Muscle of leg (tissue), 16 donors: ENCODE measurements at places on chromosomes 7 and 10. TPM values are rescaled to one million over a fixed set of nuclear protein-coding genes. Genes with fewer than 3 reads are reported as not detected.

DNA sequence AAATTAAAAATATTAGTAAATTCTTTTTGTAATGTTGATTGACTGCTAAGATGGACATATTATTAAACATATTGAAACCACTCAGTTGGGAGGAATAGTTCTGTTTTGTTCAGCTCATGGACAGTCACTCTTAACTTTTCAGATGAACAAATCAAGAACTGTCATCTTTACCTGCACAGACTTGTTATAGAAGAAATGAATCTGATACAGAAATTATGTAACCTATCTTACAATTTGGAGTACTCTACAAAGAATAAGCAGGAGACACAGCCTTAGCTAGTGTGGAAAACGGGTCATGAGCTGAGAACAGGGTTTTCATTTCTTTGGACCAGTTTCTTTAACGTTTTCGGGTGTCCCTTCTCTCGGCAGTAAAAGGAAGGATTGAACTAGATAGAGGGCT, 1.2 kb upstream of the ANLN start:
- no peak overlapping the region for H3K27ac ChIP-seq
- no peak for DNase-seq

DNA sequence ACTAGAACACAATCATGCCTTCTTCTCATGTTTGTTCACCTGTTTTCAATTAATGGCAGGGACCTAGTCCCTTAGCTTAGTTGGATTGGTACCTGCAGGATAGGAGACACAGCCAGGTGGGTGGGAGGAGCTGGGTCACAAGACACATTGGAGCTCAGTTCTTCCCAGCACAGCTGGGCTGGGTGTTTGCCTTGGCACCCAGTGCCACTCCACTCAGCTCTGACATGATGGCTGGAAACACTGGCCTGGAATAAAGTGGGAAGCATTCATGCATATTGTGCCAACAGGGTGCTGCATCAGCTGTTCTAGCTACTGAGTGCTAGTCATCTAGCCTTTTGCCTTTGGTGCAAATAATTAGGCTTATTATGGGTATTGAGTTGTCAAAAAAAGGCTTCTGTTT, 226.1 kb downstream of the PTEN start:
- H3K4me3 ChIP-seq = no peak overlapping the region
- no peak overlapping the region for H3K27ac ChIP-seq
- H3K36me3 ChIP-seq = no peaks in the 10 kb centered on the region
- no peaks in the 10 kb centered on the region for H3K4me1 ChIP-seq
- H3K27me3 ChIP-seq = peaks cover 2% of the 10 kb centered on the region

DNA sequence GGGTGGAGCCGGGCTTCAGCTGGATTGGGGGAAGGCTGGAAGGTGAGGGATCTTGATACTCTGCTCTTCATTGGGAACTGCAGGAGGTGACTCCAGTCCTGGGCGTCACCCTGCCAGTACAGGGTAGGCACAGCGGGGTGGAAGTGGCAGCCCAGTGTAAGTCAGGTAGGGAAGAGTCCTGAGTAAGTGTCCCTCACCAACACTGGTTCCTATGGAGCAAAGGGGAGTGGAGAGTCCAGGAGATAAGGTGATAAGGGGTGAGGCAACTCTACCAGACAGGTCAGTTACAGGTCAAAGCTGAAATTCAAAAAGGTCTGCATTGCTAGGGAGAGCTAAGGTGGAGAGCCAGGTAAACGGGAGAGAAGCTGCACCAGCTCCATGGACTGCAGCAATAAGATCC, 145.6 kb upstream of the NFE2L3 start:
- no peaks in the 10 kb centered on the region for H3K27me3 ChIP-seq
- no peak for DNase-seq
- no peaks in the 10 kb centered on the region for H3K4me1 ChIP-seq
- no peak overlapping the region for H3K4me3 ChIP-seq

- H3K4me1 ChIP-seq = peaks cover 6% of the 10 kb centered on the region
- H3K4me3 ChIP-seq = no peak overlapping the region
- DNase-seq = no peak
Observed at GRCh38 chr10:132858121-132859081, 72.5 kb upstream of the NKX6-2 start.

- no peaks in the 10 kb centered on the region for H3K4me1 ChIP-seq
- no peak overlapping the region for H3K27ac ChIP-seq
- H3K27me3 ChIP-seq = no peaks in the 10 kb centered on the region
- no peak overlapping the region for H3K4me3 ChIP-seq
Observed at GRCh38 chr7:23864973-23865372, 155.0 kb downstream of the STK31 start.

- H3K4me3 ChIP-seq = no peak overlapping the region
- H3K27ac ChIP-seq = peak overlapping the region; percentile 40
- peaks cover 27% of the 10 kb centered on the region for H3K4me1 ChIP-seq
- H3K27me3 ChIP-seq = no peaks in the 10 kb centered on the region
- peaks cover 92% of the 10 kb centered on the region for H3K36me3 ChIP-seq
Observed at GRCh38 chr7:149728491-149729375, 44.7 kb downstream of the ZNF467 start.

DNA sequence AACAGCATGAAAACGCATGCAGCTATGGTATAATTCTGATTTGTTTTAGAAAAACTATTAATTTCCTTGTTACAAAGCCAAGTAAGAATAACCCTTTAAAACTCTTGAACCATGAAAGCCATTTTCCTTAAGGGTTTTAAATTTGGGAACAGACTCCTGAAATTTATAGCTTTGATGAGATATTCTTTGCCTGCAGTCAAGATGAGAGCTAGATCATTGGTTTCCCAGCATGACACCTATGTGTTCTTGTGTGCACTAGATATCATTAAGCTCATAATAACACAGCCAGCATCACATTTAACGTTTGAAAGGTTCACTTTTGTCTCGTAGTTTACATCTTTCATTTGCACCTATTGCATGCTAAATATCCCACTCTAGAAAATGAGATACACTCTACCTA, 202.2 kb downstream of the PHF14 start:
- no peak for DNase-seq
- no peaks in the 10 kb centered on the region for H3K4me1 ChIP-seq
- H3K4me3 ChIP-seq = no peak overlapping the region
- no peaks in the 10 kb centered on the region for H3K27me3 ChIP-seq
- H3K36me3 ChIP-seq = no peaks in the 10 kb centered on the region

GRCh38 chr7:6536262-6537260, 14.7 kb downstream of the GRID2IP start:
- peak overlapping the region; percentile 27 for H3K4me3 ChIP-seq
- H3K36me3 ChIP-seq = no peaks in the 10 kb centered on the region
- peak; percentile 51 for DNase-seq
- no peak overlapping the region for H3K27ac ChIP-seq

GRCh38 chr7:30020535-30020934, 6.0 kb downstream of the FKBP14 start:
- H3K4me3 ChIP-seq = no peak overlapping the region
- no peaks in the 10 kb centered on the region for H3K27me3 ChIP-seq
- H3K4me1 ChIP-seq = peaks cover 3% of the 10 kb centered on the region
- no peak for DNase-seq

DNA sequence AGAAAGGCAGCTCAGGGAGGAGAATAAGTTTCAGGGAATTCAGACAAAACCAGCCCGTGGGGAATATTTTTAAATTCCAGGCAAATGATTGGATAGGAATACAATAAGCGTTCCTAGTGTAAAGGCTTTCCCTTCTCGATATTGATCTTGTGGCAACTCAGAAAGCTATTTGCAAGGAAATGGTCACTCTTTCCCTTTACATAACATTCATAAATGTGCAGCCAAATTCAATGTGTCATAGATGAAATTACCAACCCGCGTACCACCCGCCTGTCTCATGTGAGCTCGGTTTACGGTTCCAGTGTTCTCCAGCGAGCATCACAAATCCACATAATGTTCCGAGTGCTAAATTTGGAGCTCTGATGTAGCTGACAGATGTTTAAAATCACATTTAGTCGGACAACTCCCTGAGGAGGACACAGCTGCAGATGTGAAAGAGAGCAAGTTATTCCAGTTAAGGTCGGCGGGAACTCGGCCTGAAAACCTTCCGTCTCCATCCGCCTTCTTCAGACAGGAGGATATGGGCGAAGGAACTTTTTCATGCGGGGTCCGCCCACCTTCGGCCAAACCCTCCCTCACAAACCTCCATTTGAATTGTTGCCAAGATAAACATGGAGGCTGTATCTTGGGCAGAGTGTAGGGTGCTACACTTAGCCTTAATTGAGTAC, 327.0 kb downstream of the RNLS start:
- H3K4me3 ChIP-seq = peak overlapping the region; percentile 6
- peak overlapping the region; percentile 79 for H3K27ac ChIP-seq
- peaks cover 34% of the 10 kb centered on the region for H3K4me1 ChIP-seq
- H3K27me3 ChIP-seq = no peaks in the 10 kb centered on the region
- DNase-seq = peak; percentile 98

DNA sequence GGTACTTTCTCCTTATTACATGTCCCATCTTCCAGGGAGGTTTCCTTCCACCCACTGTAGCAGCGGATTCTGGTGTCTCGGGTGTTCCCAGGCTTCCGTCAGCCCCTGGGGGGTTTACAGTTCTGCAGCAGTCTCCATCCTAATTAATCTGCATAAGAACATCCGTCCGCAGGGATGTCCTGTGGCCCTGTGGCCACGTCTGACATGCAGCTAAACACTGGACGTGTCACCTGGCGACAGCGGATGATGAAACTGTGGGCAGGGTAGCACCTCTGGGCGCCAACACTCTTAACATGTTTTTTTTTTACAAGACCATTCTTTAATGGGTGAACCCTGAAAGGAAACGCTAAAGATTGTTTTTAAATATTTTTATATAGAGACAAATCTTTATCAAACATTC, 58.2 kb downstream of the DIP2C start:
- H3K27me3 ChIP-seq = no peaks in the 10 kb centered on the region
- no peak overlapping the region for H3K27ac ChIP-seq
- H3K4me3 ChIP-seq = no peak overlapping the region

DNA sequence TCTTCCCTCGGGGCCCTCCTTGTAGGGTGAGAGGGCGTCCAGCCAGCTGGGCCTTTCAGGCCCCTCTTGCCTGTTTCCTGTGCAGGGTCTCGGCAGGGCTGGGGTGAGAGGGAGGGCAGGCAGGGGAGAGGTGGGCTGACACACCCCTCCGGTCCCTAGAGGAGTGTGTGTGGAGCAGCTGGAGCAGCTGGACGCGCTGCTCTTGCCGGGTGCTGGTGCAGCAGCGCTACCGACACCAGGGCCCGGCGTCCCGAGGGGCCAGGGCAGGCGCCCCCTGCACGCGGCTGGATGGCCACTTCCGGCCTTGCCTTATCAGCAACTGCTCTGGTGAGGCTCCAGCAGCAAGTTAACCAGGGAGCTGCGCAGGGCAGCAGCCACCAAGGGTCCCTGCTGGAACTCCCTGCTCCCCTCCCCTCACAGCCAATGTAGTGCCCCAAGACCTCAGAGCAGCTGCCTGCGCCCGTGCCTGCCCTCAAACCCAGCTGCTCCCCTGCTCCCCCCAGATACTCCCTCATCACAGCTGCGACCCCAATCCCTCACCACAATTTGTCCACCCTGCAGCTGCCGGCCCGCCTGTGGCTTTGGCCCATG, 15.7 kb upstream of the ZNF862 start:
- DNase-seq = peak; percentile 56
- no peaks in the 10 kb centered on the region for H3K27me3 ChIP-seq
- H3K4me3 ChIP-seq = no peak overlapping the region
- peak overlapping the region; percentile 3 for H3K27ac ChIP-seq

GRCh38 chr10:92238586-92239098, 52.2 kb downstream of the CPEB3 start:
- peaks cover 5% of the 10 kb centered on the region for H3K27me3 ChIP-seq
- peaks cover 11% of the 10 kb centered on the region for H3K4me1 ChIP-seq
- peak overlapping the region; percentile 82 for H3K4me3 ChIP-seq
- H3K36me3 ChIP-seq = no peaks in the 10 kb centered on the region

DNA sequence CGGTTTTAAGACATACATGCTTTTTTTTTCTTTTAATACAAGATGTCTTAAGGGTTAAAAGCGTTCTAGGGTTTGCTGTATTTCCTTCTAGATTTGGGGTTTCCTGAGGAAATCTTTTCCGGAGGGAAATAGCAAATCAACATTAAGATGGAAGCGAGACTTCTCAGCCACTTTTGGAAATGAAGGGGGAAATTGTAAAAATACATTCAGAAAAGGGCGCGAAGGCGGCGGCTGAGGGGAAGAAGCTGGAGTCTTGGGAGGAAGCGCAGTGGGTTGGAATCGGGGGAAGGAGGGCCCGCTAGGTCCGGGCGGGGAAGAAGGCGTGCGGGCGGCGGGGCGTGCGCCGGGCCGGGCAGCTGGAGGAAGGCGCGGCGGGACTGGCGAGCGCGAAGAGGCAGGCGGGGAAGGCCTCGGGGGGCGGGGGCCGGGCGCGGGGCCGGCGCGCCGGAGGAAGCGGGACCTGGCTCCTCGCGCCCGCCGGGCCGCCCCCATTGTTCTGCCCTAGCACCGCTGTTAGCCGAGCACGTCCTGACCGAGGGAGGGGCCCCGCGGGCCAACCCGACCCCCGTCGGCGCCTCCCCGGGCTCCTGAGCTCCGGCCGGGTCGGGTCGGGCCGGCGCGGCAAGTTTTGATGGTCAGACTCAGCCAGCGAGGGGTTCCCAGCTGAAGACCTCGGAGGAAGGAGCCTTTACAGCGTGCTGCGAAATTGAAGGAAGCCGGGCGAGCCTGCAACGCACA, 1.5 kb upstream of the SKIDA1 start:
- H3K27ac ChIP-seq = peak overlapping the region; percentile 100
- no peaks in the 10 kb centered on the region for H3K27me3 ChIP-seq
- H3K4me1 ChIP-seq = peaks cover 11% of the 10 kb centered on the region
- peak; percentile 88 for DNase-seq
- H3K4me3 ChIP-seq = peak overlapping the region; percentile 55
- no peaks in the 10 kb centered on the region for H3K36me3 ChIP-seq

- H3K4me1 ChIP-seq = peaks cover 3% of the 10 kb centered on the region
- H3K4me3 ChIP-seq = peak overlapping the region; percentile 35
- H3K27me3 ChIP-seq = peaks cover 5% of the 10 kb centered on the region
- H3K27ac ChIP-seq = no peak overlapping the region
- H3K36me3 ChIP-seq = no peaks in the 10 kb centered on the region
Observed at GRCh38 chr7:52088008-52088901, 771.6 kb upstream of the COBL start.

Gene SFRP5
- 0.75 TPM for total RNA-seq

Gene PKD2L1
- total RNA-seq = 0.04 TPM

Gene MINDY3
- 29.3 TPM for total RNA-seq

Gene TMEM196
- 0.04 TPM for total RNA-seq

Gene ACSM6
- total RNA-seq = not detected

Gene BICC1
- 23.8 TPM for total RNA-seq

Gene IFIT2
- total RNA-seq = 6.4 TPM
